ENCODE measurements at places on chromosomes 6 and 20. TPM values are rescaled to one million over a fixed set of nuclear protein-coding genes. Genes with fewer than 3 reads are reported as not detected.

FERMT1 gene
- 0.65 TPM for total RNA-seq

HLA-DRB5 gene
- not detected for total RNA-seq

LY6G5B gene
- 1.7 TPM for total RNA-seq

ME1 gene
- total RNA-seq: 6.8 TPM

PSMB1 gene
- total RNA-seq: 431 TPM

TMEM239 gene
- total RNA-seq: not detected

C6orf15 gene
- total RNA-seq: not detected

RGS17 gene
- total RNA-seq: 3.9 TPM

SLC18B1 gene
- 15.7 TPM for total RNA-seq
